ENCODE measurements at places on chromosomes 5 and 9.

DNA sequence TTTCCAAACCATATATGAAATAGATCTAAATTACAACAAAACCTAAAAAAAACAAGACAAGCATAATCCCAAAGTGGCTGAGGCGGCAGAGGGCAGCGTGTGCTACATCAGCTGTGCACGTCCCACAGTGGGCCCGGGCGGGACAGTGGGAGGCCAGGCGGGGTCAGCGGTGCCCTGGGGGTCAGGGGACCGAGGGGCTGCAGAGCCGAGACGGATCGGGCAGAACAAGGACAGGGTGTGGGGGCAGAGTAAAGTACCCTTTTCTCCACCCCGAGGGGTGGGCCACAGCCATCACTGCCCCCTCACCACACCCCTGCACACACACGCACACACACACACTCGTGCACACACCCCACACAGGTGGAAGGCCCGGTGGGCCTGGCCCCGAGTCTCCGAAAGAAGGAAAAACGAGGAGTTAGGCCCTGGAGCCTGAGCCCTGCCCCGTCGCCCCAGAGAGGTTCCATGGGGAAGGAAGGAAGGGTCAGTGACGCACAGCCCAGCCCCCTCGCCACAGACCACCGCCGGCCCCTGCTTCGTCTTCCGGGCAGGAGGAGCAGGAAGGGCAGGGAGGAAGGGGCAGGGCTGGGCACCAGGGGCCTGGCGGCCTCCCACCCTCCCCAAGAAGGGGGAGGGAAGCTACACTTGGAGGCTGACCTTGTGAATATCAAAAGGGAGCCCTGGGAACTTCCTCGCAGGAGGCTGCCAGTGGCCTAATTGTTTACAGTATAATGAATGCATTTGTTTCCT, 49.6 kb upstream of the UBAC1 start:
- DNase-seq, result no peak

GRCh38 chr5:138287246-138287645, 12.8 kb upstream of the GFRA3 start:
- no peak for DNase-seq

GRCh38 chr9:19429595-19429994, 20.8 kb downstream of the ACER2 start:
- no peak for DNase-seq

- DNase-seq, result no peak
Observed at GRCh38 chr5:149036168-149036567, 26.7 kb downstream of the SH3TC2 start.

- no peak for DNase-seq
Observed at GRCh38 chr5:151218177-151218576, 5.7 kb downstream of the CCDC69 start.

DNA sequence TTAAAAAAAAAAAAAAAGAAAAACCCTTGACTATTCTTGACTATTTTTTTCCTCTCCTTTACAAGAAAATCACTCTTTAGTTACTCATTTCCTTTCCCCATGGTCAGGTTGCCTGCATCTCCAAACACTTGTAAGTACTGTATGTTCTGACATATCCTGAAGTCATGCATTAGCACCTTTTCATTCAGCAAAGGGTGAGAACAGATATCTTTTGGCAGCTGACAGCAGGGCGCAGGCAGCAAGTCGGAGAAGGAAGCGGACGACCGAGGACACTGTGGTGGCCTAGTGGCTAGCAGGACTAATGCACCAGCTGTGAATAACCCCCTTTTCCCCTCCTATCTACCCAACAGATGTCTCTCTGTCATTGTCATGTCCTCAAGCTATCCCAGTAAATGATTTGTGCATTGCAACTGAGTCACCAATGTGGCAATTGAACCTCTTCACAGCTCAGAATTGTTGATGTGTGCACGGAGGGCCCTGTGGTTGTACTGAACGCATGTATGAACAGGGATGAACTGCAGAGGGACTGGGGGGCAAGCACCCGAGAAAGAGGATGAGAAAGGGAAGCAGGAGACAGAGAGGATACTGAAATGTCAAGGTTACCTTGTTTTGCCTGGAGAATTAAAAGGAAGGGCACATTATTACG, 996.0 kb upstream of the ARRDC3 start:
- no peak for DNase-seq

DNA sequence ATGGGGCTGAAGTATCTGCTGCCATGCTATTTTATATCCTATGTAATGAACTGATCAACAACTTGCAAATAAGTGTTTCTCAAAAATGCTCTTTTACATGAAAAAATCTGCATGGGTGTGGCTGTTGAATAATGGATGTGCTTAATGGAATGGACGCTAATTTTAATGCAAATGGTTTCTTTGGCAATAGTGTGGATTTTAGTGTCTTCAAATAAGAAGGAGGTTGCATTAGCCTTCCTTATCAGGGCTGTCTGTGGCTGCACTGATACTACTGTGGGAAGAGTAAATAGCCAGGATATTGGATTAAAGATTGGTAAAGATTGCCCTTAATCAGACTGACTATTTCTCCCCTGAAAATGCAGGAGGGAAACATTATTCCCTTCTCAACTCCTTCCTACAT, 121.9 kb upstream of the STK32A start:
- DNase-seq, result no peak

- DNase-seq, result peak; percentile 60
Observed at GRCh38 chr5:159444441-159445082, 114.3 kb upstream of the IL12B start.

- DNase-seq, result no peak
Observed at GRCh38 chr9:109817146-109817845, 37.3 kb downstream of the PALM2AKAP2 start.

DNA sequence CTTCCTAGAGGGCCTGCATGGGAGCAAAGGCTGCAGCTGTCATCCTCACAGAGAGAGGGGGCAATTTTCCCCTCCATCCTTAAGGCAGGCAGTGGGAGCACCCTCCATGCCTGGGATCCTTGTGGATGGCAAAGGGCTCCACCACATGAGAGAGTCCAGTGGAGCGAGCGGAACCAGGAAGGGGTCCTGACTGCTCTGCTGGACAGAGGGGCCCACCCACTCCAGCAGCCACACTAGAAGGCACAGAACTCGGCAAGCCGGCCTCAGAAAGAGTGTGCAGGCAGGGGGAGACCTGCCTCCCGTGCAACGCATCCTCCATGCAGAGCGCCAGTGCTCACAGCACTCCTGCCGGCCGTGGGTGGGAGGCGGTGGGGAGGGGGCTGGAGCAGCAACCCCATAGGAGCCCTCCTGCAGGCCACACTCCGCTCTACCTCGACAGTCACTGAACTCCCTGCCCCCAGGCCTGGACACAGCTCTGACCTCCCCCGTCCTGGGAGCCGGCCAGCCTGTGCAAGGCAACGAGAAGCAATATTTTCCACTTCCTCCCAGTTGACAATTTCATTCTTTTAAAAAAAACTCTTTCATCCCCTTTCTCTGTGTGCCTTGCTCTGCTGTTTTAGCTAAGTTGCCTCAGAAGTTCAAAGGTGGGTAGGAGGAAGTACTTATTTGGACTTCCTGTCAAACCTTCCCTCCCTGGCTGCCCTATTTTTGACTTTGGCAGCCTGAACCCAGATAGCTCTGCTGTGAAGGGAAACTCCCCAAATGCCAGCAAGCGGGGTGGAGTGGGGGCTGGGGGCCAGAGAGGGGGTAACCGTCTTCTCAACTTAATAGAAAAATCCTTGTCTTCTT, 5.3 kb upstream of the LCP2 start:
- no peak for DNase-seq

- no peak for DNase-seq
Observed at GRCh38 chr5:77882670-77883257, 106.6 kb upstream of the TBCA start.
